Stimulated activated CD4-positive, alpha-beta T cell treated with anti-CD3 and anti-CD28 coated beads, TNF-alpha, amount 100 ng/mL, for 24 hours (primary cell): ENCODE measurements at places on chromosomes 7 and 10.

DNA sequence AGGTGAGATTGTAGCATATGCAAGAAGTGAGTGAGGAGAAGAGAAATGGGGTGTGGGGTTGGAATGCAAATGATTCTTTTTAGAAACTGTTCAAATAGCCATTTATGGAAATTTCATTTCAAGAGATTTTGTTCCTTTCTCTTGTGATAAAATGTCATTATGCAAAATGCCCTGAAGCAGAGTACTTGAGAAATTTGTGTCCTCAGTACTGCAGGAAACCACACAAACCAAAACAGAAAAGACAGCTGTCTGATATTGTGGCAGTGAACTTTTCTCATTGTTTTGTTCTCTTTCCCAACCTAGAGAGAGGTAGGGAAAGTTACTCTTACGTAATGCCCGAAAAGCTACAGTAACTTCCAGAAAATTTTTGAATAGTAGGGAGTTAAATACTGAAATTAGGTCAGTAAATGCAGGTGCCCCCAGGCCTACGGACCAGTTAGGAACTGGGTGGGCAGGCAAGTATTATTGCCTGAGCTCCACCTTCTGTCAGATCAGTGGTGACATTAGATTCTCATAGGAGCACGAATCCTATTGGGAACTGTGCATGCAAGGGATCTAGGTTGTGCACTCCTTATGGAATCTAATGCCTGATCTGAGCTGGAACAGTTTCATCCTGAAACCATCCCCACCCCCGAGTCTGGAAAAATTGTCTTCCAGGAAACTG lies 34.0 kb downstream of the DLD start:
- no peak for DNase-seq

DNA sequence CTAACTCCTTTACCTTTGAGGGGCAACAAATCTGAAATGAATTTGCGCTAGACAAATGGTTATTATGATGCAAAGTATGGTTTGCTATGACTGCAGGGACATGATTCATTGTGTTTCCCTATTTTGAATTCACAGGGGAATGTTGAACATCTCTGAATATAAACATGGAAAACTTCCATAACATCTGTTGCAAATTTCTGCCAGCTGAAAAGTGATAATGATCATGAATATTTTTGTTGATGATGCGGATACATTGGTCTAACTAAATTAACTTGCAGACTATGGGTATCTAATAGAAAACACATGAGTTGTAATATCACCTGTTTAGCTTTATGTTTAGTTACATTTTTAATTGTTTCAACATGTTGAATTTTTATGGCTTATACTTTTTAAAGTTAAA lies 1325.5 kb downstream of the REEP3 start:
- DNase-seq, result no peak

DNA sequence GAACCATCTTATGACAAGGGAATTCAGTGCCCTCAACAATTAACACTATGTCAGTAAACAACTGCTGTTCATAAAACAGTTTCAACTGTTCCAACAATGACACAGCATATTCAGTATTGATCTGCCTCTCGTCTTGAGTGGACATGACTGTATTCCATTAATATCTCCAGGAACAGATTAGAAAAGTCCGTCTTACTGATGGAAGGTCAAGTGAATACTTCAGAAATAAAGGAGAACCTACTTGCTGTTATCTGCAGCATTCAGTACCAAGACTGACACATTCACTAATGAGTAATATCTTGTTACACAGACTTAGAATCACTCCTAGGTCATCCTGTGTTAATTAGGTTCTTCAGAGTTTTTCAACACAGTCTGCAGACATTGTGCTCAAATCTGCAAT lies 12.1 kb downstream of the KBTBD2 start:
- DNase-seq, result no peak

- DNase-seq, result no peak
These were observed 299.1 kb downstream of the LHFPL3 start for GRCh38 chr7:104627516-104627915.
